ENCODE measurements at places on chromosomes 5 and 9. TPM values are rescaled to one million over a fixed set of nuclear protein-coding genes. Genes with fewer than 3 reads are reported as not detected.

GRCh38 chr5:81007637-81008027 is 47.5 kb downstream of the RASGRF2 start:
- peak overlapping the region; percentile 76 for H3K4me3 ChIP-seq
- no peaks in the 10 kb centered on the region for H3K27me3 ChIP-seq
- H3K4me1 ChIP-seq = peaks cover 70% of the 10 kb centered on the region
- DNase-seq = peak; percentile 54
- H3K36me3 ChIP-seq = peaks cover 1% of the 10 kb centered on the region

DNA sequence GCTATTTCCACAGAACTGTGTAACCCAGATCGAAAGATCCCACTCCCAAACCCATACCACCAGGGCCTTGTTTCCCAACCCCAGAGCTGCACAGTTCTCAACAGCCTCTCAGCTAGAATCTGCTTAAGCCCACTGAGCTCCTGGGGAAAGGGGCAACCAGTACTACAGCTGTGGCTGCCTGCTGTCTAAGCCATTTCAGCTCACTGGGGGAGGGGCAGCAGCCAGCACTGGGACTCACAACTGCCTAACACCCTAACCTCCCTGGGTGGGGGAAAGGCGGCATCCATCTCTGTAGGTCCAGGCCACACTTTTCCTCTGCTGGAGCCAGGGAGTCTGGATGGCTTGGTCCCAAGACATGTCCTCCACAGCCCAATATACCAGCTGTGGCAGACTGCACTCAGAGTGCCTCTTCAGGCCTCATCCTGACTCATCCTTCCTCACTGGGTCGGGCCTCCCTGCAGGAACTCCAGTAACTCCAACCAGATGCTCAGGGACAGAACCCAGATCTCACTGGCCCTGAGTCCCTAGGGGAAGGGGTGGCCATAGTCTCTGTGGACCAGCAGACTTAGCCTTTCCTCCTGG is 241.4 kb downstream of the HINT1 start:
- H3K27me3 ChIP-seq = peaks cover 2% of the 10 kb centered on the region
- H3K36me3 ChIP-seq = no peaks in the 10 kb centered on the region
- H3K27ac ChIP-seq = no peak overlapping the region
- no peak for DNase-seq
- no peaks in the 10 kb centered on the region for H3K4me1 ChIP-seq

GRCh38 chr5:100777680-100778300 is 125.3 kb downstream of the ST8SIA4 start:
- H3K4me3 ChIP-seq = no peak overlapping the region
- no peaks in the 10 kb centered on the region for H3K27me3 ChIP-seq
- H3K4me1 ChIP-seq = peaks cover 36% of the 10 kb centered on the region
- no peaks in the 10 kb centered on the region for H3K36me3 ChIP-seq

DNA sequence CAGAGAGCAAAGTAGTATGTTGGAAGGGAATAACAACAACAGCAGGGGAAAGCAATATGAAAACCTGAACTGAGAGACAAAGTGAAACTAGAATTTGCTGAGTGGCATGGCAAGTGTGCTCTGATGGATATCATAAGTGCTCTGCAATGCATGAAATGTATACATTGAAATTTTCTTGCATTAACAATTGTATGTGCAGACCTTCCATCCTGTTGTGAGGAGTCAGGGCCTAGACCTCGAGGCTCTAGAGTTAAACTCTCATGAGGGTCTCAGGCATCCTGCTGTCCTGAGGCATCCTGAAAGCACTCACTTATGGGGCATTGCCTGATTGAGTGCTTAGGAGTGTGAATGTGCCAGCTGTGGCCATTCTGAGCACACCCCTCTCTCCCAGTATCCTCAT is 1.1 kb downstream of the ECM2 start:
- DNase-seq = no peak
- H3K36me3 ChIP-seq = no peaks in the 10 kb centered on the region
- peaks cover 7% of the 10 kb centered on the region for H3K4me1 ChIP-seq
- H3K27me3 ChIP-seq = no peaks in the 10 kb centered on the region
- H3K27ac ChIP-seq = no peak overlapping the region

DNA sequence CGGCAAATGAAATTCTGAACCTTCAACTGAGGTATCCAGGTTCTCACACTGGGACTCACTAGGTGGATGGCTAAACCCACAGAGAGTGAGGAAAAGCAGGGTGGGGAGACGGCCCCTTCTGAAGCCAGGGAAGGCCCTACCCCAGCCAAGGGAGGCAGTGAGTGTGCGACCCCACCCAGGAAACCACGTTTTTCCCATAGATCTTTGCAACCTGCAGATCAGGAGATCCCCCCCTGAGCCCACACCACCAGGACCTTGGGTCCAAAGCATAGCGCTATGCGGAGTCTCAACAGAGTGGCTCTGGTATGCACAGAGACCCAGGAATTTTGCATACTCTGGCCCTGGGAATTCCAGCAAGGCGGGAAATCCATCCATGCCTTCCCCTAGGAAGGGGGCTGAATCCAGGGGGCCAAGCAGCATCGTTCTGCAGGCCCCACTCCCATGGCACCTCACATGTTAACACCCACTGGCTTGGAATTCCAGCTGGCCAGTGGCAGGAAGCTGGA is 19.9 kb downstream of the DTWD2 start:
- H3K4me1 ChIP-seq = peaks cover 6% of the 10 kb centered on the region
- peaks cover 3% of the 10 kb centered on the region for H3K36me3 ChIP-seq
- DNase-seq = no peak
- H3K4me3 ChIP-seq = no peak overlapping the region
- no peaks in the 10 kb centered on the region for H3K27me3 ChIP-seq

- DNase-seq = no peak
- no peak overlapping the region for H3K4me3 ChIP-seq
- H3K27ac ChIP-seq = no peak overlapping the region
- H3K4me1 ChIP-seq = no peaks in the 10 kb centered on the region
Measured at GRCh38 chr5:107597247-107597646, 73.5 kb downstream of the EFNA5 start.

GRCh38 chr9:84283946-84284345 is 56.6 kb downstream of the SLC28A3 start:
- no peak overlapping the region for H3K4me3 ChIP-seq
- no peak overlapping the region for H3K27ac ChIP-seq
- H3K27me3 ChIP-seq = no peaks in the 10 kb centered on the region
- no peak for DNase-seq
- no peaks in the 10 kb centered on the region for H3K36me3 ChIP-seq

GRCh38 chr5:132025403-132025971 is 14.0 kb upstream of the ACSL6 start:
- DNase-seq = no peak
- no peak overlapping the region for H3K27ac ChIP-seq
- peaks cover 3% of the 10 kb centered on the region for H3K27me3 ChIP-seq

DNA sequence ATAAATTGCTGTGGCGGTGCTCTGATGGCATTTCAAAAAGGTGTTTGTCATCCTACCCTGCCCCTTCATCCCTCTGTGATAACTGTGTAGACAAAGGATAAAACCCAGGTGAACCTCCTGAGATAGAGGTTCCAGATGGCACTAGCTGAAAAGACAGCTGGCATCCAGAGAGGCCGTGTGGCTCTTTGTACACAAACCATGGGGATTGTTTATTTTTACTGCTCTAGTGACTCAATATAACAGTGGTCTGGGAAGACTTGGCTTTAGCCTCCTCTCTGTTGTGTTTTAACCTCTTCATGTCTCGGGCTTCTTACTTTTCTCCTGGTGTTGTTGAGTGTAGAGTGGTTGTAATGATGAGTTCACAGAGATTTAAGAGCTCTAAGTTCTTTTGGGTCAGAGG is 48.8 kb downstream of the SH3GL2 start:
- H3K4me1 ChIP-seq = no peaks in the 10 kb centered on the region
- no peak overlapping the region for H3K4me3 ChIP-seq
- no peaks in the 10 kb centered on the region for H3K27me3 ChIP-seq
- H3K27ac ChIP-seq = no peak overlapping the region

- H3K4me3 ChIP-seq = peak overlapping the region; percentile 50
- peaks cover 79% of the 10 kb centered on the region for H3K4me1 ChIP-seq
- H3K27ac ChIP-seq = peak overlapping the region; percentile 89
- H3K36me3 ChIP-seq = peaks cover 7% of the 10 kb centered on the region
- no peaks in the 10 kb centered on the region for H3K27me3 ChIP-seq
Measured at GRCh38 chr5:150783422-150783928, 4.9 kb downstream of the SMIM3 start.

DNA sequence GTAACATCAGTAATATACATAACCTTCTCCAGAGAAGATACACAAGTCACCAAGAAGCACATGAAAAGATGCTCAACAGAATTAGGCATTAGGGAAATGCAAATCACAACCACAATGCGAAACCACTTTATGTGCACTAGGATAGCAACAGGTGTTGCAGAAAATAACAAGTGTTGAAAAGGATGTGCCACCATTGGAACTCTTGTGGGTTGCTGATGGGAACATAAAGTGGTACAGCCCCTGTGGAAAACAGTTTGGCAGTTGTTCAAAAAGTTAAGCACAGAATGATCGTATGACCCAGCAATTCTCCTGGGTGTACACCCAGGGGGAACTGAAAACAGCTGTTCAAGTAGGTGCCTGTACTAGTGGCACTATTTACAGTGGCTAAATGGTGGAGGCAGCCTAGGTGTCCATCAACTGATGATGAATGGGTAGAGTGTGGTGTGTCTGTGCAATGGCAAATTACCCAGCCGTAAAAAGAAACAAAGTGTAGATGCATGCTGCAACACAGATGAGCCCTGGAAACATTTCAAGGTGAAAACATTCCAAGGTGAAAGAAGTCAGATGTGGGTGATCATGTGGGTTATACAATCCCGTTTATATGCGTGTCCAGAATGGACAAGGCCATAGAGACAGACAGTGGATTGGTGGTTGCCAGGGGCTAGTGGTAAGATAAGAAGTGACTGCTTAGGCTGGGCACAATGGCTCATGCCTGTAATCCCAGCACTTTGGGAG is 27.2 kb downstream of the CCDC69 start:
- peaks cover 29% of the 10 kb centered on the region for H3K36me3 ChIP-seq
- no peak overlapping the region for H3K4me3 ChIP-seq
- DNase-seq = no peak
- H3K27ac ChIP-seq = peak overlapping the region; percentile 33
- H3K4me1 ChIP-seq = peaks cover 40% of the 10 kb centered on the region

- DNase-seq = no peak
- H3K4me1 ChIP-seq = peaks cover 3% of the 10 kb centered on the region
- H3K36me3 ChIP-seq = no peaks in the 10 kb centered on the region
- H3K27me3 ChIP-seq = peaks cover 10% of the 10 kb centered on the region
- H3K4me3 ChIP-seq = no peak overlapping the region
- H3K27ac ChIP-seq = no peak overlapping the region
Measured at GRCh38 chr9:135443797-135444425, 35.7 kb upstream of the PPP1R26 start.

- H3K36me3 ChIP-seq = no peaks in the 10 kb centered on the region
- H3K27ac ChIP-seq = no peak overlapping the region
- no peaks in the 10 kb centered on the region for H3K27me3 ChIP-seq
- H3K4me3 ChIP-seq = no peak overlapping the region
- no peaks in the 10 kb centered on the region for H3K4me1 ChIP-seq
Measured at GRCh38 chr9:3648722-3649246, 123.0 kb upstream of the RFX3 start.

- no peak overlapping the region for H3K4me3 ChIP-seq
- no peaks in the 10 kb centered on the region for H3K27me3 ChIP-seq
- H3K4me1 ChIP-seq = peaks cover 15% of the 10 kb centered on the region
Measured at GRCh38 chr5:14687023-14687665, 22.6 kb downstream of the OTULIN start.

DNA sequence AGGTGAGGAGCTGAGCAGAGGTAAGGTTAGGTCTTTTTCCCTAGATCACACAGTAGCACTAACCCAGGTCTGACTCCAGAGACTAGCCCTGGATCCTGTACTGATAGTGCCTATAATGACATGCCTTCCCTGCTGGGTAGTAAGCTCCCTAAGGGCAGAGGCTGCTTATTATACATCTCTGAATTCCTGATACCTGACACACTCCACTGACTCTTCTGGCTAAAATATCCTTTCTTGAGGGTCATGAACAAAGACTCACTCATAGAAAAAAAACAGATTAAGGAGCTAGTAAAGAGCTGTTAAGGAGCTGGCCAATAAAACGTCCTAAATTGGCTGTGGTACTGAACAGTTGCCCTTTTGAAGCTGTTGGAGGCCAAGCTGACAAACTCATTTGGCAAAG is 149.0 kb upstream of the ITGA1 start:
- no peak overlapping the region for H3K27ac ChIP-seq
- no peaks in the 10 kb centered on the region for H3K36me3 ChIP-seq
- H3K4me3 ChIP-seq = no peak overlapping the region

DNA sequence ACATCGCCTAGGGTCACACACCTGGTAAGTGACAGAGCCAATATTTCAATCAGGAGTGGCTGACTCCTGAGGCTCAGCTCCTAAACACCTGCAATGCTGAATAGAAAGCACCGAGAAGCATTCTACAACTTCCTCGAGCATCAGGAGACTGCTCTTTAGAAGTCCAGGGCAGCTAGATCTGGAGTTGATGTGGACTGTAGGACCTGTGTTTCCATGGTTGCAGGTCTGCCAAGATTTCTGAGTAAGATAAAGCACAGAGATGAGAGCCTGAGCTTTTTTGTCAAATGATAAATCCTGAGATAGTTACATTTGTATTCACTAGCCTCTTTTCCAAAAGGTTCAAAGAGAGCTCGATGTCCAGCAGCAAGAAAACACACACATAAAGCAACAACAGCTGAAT is 43.8 kb downstream of the YIPF5 start:
- no peaks in the 10 kb centered on the region for H3K27me3 ChIP-seq
- no peak overlapping the region for H3K27ac ChIP-seq
- H3K4me1 ChIP-seq = no peaks in the 10 kb centered on the region
- H3K4me3 ChIP-seq = no peak overlapping the region
- no peaks in the 10 kb centered on the region for H3K36me3 ChIP-seq

DNA sequence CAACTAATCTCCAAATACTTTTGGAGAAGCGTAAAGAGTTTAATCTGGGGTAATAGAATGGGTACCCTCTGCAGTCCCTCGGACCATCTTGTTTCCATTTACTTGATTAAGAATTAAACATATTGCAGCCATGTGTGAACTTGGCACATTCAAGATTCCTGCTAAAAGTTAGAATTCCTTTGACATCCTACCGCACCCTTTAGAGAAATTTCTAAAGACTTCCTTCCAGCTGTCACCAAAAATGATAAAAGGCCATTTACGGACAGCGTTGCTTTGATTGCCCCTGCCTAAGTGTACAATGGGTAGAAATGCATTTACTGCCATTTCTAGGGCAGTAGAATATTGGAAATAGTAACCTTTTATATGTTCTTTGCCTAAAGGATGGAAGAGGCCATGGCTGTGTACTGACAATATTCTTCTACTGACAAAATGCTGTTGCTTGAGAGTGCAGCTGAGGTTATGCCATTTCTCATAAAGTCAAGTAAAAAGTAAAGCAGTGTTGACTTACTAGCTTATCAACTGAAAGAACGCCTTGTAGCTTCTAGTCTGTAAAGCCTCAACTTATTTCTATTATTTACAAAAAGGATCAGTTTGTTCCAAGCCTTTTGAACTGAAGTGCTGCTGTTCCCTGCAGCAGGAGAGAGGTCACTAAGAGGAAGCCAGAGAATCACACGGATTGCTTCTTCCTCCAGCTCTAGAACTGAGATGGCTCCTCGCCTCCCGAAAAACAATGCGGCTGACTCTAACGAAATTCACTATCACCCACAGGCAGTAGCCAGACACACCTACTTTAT is 139.8 kb upstream of the BASP1 start:
- no peaks in the 10 kb centered on the region for H3K36me3 ChIP-seq
- no peaks in the 10 kb centered on the region for H3K27me3 ChIP-seq
- DNase-seq = no peak
- no peak overlapping the region for H3K4me3 ChIP-seq
- no peak overlapping the region for H3K27ac ChIP-seq

- no peak overlapping the region for H3K4me3 ChIP-seq
- peaks cover 8% of the 10 kb centered on the region for H3K27me3 ChIP-seq
- H3K36me3 ChIP-seq = no peaks in the 10 kb centered on the region
- H3K27ac ChIP-seq = no peak overlapping the region
- DNase-seq = no peak
Measured at GRCh38 chr5:68745448-68745847, 348.4 kb upstream of the SLC30A5 start.

GRM6 gene
- total RNA-seq = not detected

ANKDD1B gene
- total RNA-seq = not detected

SSBP2 gene
- total RNA-seq = 14.2 TPM

TRIM36 gene
- total RNA-seq = not detected

IPO11 gene
- total RNA-seq = 59.2 TPM

KIF20A gene
- 55.5 TPM for total RNA-seq

Measured in activated CD4-positive, alpha-beta memory T cell treated with anti-CD3 and anti-CD28 coated beads for 36 hours (primary cell).